ENCODE measurements at places on chromosomes 12 and 14.

GRCh38 chr12:88113871-88114270, 28.0 kb downstream of the CEP290 start:
- DNase-seq: no peak

DNA sequence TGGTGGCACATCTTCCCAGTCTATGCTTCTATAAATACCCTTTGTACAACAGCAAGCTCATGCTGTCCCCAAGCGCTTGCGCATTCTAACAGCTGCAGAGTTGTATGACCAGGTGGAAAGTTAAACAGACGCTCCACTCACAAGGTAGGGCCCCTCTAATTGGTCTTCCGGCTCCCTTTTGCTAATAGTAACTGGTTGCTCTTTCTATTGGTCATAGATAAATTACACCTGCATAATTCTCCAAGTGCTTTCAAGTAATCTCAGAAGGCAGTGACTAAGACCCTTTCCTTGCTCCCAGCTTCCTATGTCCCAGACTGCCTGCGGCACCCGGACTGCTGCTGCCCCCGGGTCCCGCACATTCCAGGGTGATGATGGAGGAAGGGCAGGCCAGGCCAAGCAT, 6.1 kb upstream of the TSPAN9 start:
- no peak for DNase-seq

GRCh38 chr12:46103559-46104383, 113.4 kb upstream of the SCAF11 start:
- DNase-seq: no peak

DNA sequence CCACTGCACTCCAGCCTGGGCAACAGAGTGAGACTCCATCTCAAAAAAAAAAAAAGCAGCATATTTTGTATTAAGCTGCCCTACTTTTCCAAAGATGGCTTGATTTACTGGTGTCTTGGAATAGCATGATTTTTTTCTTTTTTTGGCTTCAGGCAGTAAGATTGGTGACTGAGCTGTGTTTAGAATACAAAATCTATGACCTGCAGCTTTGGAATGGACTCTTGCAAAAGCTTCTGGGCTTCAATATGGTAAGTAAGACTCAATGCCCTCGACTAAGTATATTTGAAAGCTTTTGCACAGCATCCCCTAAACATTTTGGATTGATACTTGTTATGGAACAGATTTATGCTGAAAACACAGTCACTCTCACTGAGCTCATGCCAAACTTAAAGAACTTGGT, 87.8 kb downstream of the KNTC1 start:
- DNase-seq: no peak

Data from stimulated activated CD8-positive, alpha-beta memory T cell treated with anti-CD3 and anti-CD28 coated beads, Interleukin-7, amount 100 ng/mL, for 1 hour (primary cell).